ENCODE measurements at places on chromosomes 1 and 21. TPM values are rescaled to one million over a fixed set of nuclear protein-coding genes. Genes with fewer than 3 reads are reported as not detected.
A peak's percentile ranks its signal among the peaks of the same experiment; 100 is the strongest.

GRCh38 chr1:79255421-79255820 is 248.9 kb upstream of the ADGRL4 start:
- DNase-seq = no peak

GRCh38 chr1:33562563-33562962 is 90.1 kb downstream of the ZSCAN20 start:
- no peak for DNase-seq

Gene RIMKLA
- not detected for total RNA-seq

DNA sequence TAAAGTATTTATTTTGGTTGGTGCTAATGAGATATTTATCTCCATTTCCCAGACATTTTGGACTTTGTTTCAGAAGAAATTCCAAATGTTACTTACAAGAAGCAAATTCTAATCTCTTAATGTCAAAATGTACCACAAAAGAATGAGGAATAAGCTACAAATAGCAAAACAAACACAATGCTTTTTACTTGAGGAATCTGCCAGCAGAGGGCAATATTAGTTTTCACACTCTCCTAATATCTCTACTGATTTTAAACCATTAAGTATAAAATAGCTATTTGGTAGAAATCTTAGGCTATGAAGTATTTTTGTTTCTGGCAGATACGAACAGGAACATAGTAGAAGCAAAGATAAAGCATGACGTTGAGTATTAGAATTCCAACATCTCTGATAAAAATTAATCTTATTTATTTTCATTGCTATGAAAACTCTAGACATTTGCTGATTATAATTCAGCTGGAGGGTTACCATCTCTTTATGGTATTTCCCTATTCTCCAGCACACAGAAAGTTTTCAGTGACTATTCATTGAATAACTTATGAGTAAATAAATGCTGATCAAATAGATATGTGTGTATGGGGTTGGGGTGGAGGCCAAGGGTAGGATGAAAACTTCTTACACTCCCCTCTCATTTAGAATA is 13.4 kb upstream of the HMCN1 start:
- peak; percentile 54 for DNase-seq

GRCh38 chr1:212669600-212669999 is 30.0 kb downstream of the BATF3 start:
- no peak for DNase-seq

Gene KANK4
- total RNA-seq = not detected

Gene FUCA1
- total RNA-seq = 2.3 TPM

- DNase-seq = no peak
These were observed 318.4 kb downstream of the RPS6KC1 start for GRCh38 chr1:213369465-213369864.

DNA sequence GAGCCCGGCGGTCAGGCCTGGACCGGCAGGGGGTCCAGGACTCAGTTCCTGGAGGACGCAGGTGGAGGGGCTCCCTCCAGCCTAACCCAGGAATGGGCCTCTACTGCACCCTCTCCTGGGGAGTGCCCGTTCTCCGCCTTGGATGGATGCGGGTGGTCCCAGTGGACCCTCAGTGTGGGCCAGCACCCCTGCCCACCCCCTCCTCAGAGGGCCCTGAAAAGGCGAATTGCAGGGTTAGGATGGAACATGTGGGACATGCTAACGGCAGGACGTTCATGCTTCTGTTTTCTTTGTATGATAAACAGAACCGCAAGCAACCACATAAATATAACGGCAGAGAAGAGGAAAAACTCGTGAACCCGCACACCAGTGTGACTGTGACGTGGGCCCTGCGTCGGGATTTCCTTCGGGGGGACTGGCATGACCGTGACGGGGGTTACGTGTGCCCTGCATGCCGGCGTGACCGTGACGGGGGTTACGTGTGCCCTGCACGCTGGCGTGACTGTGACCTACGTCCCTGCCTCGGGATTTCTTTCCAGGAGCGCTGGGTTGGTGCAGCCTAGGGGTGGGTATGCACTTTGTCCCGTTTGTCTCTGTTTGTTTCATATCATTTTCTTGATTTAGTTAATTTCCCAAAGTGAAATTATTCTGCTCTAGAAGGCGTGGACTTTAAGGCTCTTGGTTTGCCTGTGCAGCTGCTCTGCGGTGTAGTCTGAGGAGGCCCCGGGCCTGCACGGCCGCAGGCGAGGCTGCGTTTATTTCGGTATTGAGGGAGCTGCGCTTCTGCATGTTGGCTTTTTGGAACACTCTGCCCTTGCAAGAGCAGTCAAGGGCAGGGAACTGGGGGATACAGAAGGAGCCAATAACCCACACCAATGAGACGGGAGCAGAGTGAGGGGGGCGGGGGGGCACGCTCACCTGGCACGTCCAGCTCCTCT is 3.1 kb downstream of the FTCD start:
- DNase-seq = no peak
